ENCODE measurements at places on chromosomes 3 and 15.

GRCh38 chr3:136658946-136659682 lies 93.1 kb downstream of the STAG1 start:
- DNase-seq, result no peak

DNA sequence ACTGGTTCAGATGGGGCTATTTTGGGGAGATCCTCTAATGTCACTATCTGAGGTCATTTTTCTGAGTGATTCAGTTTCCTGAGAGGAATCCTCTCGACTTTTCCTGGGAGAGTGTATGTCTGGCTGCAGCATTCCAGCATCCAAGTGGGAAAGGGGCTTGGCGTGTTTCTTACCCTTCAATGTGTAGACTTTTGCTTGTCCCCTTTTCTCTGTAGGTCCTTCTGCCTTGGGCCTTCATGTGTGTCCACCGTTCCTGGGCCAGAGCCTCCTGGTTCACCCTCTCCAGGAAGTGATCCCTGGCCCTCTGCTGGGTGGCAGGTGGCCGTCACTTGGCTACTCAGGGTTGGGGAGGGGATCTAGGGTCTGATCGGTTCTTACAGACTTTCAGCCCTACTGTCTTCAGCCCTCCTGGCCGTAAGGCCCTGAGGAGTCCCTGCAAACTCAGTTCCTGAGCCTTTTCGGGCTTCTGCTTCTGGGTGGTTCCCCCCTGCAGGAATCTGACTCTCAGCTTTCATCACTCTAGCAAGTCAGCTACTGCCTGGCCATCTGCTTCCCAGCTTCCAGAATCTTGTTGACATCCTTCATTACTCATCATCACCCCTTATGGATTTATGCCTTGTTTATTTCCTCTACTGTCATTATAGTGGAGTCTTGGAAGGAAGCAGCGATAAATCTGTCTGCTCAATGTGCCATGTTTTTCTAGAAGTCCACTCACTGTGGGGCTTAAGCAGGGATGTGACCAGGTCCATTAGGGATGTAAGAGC lies 36.5 kb downstream of the GOLGA6L10 start:
- no peak for DNase-seq

DNA sequence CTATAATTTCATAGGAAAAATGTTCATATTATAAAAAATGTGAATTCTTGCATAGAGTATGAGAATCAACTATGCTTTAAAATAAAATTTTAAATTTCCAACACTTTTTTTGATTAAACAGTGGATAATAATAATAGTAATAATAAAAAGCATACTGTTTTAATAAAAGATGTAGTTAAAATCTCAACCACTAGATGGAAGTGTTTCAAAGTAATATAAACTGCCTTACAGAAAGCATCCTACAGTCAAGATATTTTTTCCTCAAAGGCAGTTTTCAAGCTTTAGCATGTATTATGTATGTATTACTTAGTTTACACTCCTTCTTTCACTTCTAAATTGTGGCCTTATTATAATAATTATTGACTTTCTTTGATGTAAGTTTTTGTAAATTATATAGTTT lies 217.5 kb downstream of the CHL1 start:
- no peak for DNase-seq

GRCh38 chr3:1288805-1289494 lies 196.1 kb downstream of the CNTN6 start:
- DNase-seq, result no peak

DNA sequence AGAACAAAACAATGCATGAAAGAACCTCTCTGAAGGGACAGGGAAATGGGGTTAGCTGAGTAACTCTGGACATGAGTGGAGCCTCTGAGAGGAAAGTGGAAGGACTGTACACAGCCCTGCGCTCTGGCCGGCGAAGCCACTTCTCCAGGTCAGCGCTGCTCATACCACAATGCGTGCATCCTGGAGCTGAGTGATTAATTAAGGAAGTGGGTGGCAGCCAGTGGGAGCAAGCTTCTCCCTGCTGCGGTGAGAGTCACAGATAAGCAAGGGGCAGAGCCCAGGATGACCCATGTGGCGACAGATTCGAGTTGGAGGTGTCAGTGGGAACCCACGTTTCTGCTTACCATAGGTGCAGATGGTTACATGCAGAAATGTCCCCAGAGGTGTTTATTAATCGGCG lies 48.0 kb downstream of the KLF15 start:
- no peak for DNase-seq

GRCh38 chr15:57227899-57228298 lies 148.4 kb upstream of the CGNL1 start:
- no peak for DNase-seq

DNA sequence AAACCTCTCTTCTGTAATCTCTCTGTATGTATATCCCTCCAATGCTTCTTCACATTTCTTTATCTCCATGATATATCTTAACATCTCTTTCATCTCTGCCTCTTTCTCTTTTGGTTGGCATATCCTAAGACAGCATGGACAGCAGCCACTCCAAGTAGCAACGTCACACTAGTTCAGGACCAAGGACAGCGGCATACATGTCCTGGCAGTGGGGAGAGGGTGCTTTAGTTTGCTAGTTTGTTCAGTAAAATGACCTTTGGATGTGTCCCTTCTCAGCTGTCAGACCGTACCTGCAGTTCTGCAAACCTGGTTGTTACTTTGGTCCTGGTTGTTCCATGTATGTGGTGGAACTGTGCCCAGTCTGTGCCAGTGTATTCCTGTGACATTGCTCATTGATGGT lies 225.6 kb upstream of the ROPN1 start:
- no peak for DNase-seq
